ENCODE measurements at places on chromosomes 4 and X.
A peak's percentile ranks its signal among the peaks of the same experiment; 100 is the strongest.

GRCh38 chrX:125236955-125237354 lies 82.7 kb upstream of the TEX13C start:
- no peaks in the 10 kb centered on the region for H3K27me3 ChIP-seq
- no peak overlapping the region for H3K4me3 ChIP-seq
- H3K27ac ChIP-seq = no peak overlapping the region
- no peaks in the 10 kb centered on the region for H3K36me3 ChIP-seq
- DNase-seq = no peak

GRCh38 chr4:24809815-24810405 lies 14.5 kb downstream of the SOD3 start:
- H3K27me3 ChIP-seq = no peaks in the 10 kb centered on the region
- no peak overlapping the region for H3K27ac ChIP-seq
- no peak for DNase-seq
- H3K36me3 ChIP-seq = no peaks in the 10 kb centered on the region
- H3K4me3 ChIP-seq = no peak overlapping the region

DNA sequence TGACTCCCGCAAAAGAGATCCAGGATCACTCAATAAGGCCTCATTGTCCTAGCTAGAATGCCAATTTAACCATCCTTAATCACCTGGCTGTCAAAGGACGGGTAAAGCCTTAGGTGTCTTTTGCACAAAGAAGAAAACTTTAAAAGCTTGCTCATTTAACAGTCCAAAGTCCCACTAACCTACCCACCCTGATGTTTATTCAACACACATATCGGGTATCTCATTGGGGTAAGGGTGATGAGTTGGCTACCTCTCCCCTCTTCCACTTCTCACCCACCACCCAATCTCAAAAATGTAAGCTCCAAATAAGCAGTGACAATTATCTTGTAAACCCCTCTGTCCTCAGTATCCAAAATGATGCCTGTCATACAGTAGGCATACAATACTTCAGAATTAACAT lies 988 bp upstream of the SRD5A3 start:
- H3K4me1 ChIP-seq = peaks cover 3% of the 10 kb centered on the region
- no peak overlapping the region for H3K27ac ChIP-seq
- no peak overlapping the region for H3K4me3 ChIP-seq
- H3K36me3 ChIP-seq = no peaks in the 10 kb centered on the region
- no peak for DNase-seq

DNA sequence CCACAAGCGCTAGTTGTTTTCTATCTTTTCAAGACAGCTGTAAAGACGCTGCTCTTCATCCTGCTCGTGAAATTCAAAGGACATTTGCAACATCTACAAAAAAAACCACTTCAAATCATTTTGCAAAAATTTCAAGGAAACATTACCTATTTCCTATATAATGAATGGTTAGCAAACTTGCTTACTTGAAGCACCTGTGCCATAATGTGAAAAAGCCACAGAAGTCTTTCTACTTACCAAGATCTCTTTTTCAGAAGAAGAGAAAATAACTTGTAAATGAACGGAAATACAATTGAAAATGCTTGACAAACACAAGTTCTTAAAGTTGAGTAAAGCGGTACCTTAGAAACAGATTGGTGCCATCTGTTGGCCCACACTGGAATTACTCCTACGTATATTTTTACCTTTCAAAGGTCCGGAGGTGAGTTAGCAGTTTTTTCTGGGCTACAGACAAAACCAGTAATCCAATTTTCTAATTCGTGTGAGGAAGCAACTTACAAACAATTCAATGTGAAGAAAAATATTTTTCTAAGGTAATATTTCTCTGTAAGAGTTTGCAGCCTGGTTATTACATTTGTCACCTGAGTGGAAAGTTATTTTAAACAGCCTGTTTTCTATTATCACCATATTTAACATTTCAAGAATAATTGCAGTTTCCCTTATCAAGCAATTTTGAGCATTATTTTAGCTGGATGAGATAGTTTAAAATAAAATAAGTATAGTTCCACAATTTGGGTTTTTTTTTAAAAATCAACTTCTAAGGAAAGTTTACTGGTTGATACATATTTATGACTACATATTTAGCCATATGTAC lies at the start of gene TLR6:
TSS of gene TLR6 (minus strand) at position 294 of the 814 bp plus-strand sequence. CDS start 27,344 bp downstream, outside the sequence.
- no peak within 1 kb of the TSS for H3K4me3 ChIP-seq
- H3K27ac ChIP-seq = no peak within 1 kb of the TSS
- H3K4me1 ChIP-seq = no peaks in the 10 kb centered on the region
- peak; percentile 29 for DNase-seq

DNA sequence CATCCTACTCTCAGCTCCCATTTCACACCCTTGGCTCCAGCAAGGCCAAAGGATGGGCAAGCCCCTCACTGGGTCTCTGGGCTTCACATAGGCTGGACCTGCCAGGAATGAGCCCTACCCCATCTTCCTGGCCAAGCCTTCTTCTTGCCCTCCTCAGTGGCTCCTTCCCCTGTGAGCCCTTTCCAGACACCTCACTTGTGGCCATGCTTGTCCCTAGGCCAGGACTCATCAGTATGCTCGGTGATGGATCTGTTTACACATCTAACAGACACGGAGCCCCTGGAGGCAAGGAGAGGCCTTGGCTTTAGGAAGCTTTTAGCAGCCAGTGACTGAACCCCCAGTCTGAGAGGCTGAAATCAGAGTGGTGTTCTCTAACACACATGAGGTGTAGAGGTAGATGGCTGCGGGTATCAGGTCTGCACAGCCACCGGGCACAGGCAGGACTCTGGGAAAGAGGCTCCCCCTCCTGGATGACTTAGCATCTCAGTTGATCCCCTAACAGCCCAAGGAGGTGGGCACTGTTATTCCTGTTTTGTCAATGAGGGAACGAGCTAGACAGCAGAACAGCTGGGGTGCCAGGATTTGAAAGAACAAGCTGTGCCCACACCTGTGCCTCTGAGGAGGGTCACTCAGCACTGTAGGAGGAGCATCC lies 44.8 kb downstream of the PPP2R2C start:
- H3K4me1 ChIP-seq = no peaks in the 10 kb centered on the region
- H3K36me3 ChIP-seq = no peaks in the 10 kb centered on the region
- peaks cover 49% of the 10 kb centered on the region for H3K27me3 ChIP-seq
- H3K4me3 ChIP-seq = no peak overlapping the region
- no peak overlapping the region for H3K27ac ChIP-seq

DNA sequence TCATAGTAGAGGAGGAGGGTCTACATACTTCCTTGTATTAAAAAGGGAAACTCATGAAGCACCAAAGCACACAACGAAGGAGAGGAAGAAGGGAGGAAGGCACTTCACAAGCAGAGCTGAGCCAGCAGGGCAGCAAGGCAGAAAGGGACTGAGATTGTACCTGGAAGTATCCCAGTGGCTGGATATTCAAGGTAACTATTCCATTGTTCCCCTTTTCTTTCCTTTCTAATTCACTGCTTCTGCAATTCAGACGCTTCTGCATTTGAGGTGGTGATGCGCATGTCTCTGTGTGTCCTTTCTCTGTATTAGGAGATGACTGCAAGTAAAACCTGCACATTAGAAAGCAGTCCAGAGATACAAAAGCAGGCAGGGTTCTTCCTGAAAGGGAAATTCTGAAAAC lies 54.9 kb downstream of the UBQLN2 start:
- H3K36me3 ChIP-seq = no peaks in the 10 kb centered on the region
- no peaks in the 10 kb centered on the region for H3K27me3 ChIP-seq
- no peak overlapping the region for H3K27ac ChIP-seq
- H3K4me1 ChIP-seq = no peaks in the 10 kb centered on the region
- DNase-seq = no peak
- H3K4me3 ChIP-seq = no peak overlapping the region

DNA sequence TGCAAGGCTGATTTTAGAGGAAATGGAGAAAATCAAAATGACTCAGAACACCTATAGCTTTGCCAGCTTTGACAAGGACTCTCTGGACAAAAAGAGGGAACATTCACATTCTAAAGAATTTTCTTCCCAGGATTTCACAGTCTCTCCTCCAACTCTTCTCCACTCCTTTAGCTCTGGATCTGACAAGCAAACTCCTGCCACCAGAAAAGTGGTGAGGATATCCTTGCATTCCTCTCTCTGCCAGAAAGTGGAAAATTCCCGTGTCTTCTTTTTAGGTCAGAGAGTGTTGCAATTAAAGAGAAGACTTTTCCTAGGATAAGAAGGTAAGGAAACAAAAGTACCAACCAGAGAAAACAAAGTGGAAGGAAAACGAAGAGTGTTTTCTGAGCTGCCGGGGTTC lies 16.1 kb upstream of the PDGFRA start:
- H3K4me1 ChIP-seq = no peaks in the 10 kb centered on the region
- H3K27me3 ChIP-seq = no peaks in the 10 kb centered on the region
- DNase-seq = no peak
- no peak overlapping the region for H3K27ac ChIP-seq
- H3K4me3 ChIP-seq = no peak overlapping the region

- no peaks in the 10 kb centered on the region for H3K27me3 ChIP-seq
- no peak for DNase-seq
- no peaks in the 10 kb centered on the region for H3K4me1 ChIP-seq
- H3K27ac ChIP-seq = no peak overlapping the region
- H3K4me3 ChIP-seq = no peak overlapping the region
These were observed 161.7 kb upstream of the CXCL13 start for GRCh38 chr4:77443941-77444340.

DNA sequence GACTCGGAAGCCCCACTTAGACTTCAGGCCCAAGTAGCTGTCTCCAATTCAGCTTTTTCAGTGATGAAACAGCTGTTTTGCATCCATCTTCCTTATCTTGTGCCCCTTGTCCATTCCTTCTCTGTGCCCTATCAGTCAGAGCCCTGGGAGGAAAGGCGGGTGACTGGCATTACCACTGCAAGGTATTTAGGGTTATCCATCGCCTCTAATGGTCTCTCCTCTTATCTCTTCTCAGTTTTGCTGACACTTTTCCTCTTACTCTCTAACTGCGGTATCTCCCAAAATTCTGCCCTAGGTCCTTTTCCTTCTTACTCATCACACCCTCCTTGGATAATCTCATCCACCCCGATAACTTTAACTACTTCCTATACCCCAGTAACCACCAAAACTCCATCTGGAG lies 13.7 kb downstream of the GAB3 start:
- H3K4me1 ChIP-seq = peaks cover 4% of the 10 kb centered on the region
- no peak overlapping the region for H3K4me3 ChIP-seq
- H3K27ac ChIP-seq = no peak overlapping the region
- no peak for DNase-seq
- H3K27me3 ChIP-seq = peaks cover 43% of the 10 kb centered on the region
- no peaks in the 10 kb centered on the region for H3K36me3 ChIP-seq

Measured in neuronal stem cell (in vitro differentiated cells).